ENCODE measurements at places on chromosomes 16 and 17.

DNA sequence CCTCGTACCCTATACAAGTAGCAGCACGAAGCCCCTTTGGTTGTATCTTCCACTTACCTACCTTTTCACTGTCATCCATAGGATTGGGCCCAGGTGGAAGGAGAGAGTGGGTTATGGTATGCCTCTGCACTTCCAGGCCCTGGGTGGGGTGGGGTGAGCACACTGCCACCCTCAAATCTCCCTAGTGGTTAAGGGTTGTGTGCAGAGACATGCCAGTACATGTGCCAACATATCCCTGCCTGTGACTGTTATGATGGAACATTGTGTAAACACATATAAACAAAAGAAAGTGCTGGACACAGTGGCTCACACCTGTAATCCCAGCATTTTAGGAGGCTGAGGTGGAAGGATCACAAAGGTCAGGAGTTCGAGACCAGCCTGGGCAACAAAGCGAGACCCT is 11.1 kb downstream of the HROB start:
- DNase-seq, result no peak

DNA sequence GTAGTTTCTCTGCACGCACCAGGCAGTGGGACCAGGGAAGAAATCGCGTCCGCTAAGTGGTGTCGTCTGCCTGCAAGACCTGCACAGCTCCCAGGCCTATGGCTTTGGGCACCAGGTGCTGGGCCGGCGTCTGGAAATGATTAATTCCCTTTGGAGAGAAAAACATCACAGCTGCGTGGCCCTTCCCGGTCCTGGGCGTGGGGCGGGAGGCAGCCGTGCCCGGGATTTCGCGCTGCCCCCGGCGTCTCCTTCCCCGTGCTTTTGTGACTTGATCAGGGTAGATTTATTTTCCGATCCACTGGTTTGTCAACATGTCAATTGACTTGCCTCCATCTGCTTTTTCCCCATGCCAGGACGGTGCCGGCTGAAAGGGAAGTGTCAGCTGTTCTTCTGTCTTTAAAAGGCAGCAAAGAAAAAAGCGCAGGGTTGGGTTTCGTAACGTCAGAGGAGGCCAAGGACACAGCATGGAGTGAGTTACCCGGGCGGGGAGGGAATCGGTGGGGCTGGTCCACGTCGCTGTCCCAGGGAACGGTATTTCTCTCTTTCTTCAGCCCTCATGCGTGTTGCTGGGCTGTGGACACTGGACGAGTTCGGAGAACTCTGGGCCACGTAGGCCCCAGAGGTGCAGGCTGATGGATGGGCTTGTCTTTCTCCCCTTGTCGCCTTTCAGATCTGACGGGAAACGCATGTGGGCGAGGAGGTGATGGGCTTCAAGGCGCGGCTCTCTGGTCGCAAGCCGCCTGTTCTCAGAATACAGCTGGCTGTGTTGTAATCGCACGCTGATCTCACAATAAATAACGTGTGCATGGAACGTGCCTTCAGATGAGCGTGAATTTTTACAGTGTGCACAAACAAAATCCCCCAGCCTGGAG is 188.1 kb upstream of the ZNF469 start:
- DNase-seq, result no peak

DNA sequence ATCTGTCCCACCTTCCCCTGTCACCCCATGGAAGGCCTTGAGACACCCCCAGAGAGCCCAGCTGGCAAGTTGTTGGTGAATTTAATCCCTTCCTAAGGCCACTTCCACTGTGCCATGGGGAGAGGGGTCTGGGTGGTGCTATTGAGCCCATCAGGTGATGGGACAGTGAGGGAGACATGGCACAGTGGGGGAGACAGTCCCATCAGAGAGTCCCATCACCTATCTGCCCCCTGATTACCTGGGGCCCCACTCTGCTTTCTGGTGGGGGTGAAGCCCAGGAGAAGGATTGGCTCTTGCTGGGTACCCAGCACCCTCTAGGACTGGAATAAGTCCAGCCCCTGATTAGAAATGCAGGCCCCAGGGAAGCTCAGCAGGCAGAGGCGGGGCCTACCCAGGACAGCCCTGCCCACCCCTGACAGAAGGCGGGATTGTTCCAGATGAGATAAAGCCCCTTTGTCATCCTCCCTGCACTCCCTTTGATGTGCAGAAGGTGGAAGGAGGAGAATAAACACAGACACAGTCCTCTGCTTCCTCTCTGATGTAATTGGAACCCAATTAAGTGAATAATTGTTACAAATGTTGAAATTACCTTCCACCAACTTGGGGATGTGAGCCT is 18.9 kb downstream of the TMEM132E start:
- no peak for DNase-seq

GRCh38 chr16:57539072-57539796 is 2.9 kb upstream of the CCDC102A start:
- no peak for DNase-seq

DNA sequence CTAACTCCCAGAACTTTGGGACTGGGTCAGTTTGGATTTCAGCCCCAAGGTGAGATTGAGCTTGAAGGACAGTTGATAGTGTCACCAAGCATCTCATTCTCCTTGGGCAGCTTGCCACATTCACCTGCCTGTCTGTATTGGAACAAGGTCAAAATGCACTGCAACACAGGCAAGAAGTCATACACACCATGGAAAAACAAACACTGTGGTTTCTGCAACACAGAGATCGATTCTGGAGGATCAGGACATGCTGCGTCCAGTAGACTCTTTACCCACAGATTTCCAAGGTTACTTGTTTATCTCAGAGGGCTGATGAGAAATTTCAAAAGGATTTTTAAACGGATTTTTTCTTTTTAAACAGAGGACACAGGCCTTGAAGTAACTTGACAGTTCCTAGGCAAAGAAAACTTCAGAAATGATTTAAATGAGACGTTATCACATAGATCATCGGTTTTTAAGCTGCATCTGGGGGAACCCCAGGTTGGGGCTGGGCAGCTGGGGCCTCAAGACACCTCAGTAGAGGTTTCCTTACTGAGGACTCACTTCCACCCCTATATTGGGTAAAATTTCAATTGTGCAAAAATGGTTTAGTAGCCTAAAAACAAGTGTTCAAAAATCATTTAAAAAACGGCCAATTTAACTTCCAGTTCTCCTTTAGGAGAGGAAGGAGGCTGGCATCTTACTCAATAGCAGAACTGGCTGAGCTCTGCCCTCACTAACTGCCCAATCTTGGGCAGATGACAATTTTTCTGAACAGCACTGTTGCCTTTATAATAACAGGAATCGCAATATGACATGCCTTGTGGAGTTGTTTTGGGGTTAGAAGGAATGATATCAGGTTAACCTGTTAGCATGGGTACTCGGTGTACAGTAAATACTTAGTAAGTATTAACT is 299.3 kb downstream of the XYLT1 start:
- DNase-seq, result no peak

- DNase-seq, result no peak
Observed at GRCh38 chr17:42296012-42296411, 7.7 kb downstream of the STAT5A start.

- no peak for DNase-seq
Observed at GRCh38 chr17:58006560-58006923, 504 bp downstream of the SRSF1 start.

GRCh38 chr17:67211742-67212141 is 33.3 kb downstream of the HELZ start:
- no peak for DNase-seq

DNA sequence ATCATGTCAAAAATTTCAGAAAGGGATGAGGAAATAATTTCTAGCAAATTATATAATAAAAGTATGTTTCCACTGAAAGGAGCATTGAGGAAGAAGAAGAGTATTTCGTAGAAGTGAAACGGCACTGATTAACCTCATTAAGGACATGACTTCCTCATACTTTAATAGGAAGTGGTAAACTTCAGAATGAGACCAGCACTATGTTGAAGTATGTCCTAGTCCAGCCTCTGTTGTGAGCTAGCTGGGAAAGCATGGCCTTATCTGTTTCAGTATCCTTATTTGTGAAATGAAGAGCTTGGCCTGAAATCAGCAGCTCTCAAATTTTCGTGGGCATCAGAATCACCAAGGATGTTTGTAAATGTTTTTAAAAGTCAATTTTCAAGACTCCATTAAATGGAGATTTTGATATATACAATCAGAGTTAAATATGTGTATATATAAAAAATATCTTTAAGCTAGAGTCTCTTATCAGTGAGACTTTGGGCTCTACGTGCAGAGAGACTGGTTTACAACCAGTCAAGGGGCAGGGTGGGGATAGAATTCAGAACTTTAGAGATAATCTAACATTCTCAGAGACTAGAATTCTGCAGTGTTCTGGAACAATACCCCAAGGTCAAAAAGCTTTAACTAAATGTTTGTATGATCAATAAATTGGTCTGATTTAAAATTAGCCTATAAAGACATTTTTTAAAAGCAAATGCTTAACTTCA is 365.4 kb downstream of the CDH13 start:
- no peak for DNase-seq

DNA sequence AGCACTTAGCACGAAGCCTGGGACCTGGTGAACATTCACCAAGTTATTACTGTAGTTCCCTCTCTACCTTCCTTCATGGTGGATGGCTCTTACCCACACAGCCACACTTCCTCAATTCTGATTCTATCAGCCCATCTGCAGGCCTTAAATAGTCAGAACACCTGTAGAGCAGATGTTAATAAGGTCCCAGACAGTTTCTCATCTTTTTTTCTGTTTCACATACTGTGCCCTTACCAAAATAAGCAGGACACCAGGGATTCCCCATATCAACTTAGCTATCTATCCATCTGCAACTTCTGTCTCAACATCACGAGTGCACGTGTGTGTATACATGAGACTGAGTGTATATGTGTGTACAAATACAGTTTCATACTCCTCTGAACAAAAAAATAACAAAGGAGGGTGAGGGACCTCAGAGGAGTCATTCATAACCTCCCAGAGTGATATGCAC is 2.8 kb downstream of the RECQL5 start:
- DNase-seq, result no peak

- no peak for DNase-seq
Observed at GRCh38 chr17:65677932-65678331, 116.5 kb upstream of the AXIN2 start.

DNA sequence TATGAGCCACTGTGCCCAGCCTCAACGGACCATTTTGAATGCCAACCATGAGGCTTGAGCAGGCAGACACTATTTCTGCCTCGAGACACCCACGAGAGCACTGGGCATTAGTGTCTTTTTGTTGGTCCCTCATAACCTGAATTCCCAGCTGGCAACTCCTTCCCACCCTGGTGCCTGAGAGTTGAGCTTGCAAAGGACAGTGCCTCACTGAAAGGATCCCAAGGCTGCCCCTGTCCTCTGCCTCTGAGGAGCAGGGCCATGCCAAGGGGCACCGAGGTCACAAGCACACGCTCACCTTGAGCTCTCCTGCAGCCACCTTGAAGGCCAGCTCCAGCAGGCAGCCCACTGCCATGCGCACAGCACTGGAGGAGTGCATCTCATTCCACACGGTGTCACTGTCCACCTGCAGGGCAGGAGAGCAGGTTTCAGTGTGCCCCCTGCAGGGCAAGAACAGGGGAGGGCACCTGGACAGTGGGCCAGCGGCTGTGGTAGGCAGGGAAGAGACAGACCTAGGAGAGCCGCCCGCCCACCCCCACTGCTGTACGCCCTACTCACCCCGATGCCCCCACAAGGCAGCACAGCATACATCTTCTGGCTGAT is 12.8 kb downstream of the G6PC3 start:
- no peak for DNase-seq

DNA sequence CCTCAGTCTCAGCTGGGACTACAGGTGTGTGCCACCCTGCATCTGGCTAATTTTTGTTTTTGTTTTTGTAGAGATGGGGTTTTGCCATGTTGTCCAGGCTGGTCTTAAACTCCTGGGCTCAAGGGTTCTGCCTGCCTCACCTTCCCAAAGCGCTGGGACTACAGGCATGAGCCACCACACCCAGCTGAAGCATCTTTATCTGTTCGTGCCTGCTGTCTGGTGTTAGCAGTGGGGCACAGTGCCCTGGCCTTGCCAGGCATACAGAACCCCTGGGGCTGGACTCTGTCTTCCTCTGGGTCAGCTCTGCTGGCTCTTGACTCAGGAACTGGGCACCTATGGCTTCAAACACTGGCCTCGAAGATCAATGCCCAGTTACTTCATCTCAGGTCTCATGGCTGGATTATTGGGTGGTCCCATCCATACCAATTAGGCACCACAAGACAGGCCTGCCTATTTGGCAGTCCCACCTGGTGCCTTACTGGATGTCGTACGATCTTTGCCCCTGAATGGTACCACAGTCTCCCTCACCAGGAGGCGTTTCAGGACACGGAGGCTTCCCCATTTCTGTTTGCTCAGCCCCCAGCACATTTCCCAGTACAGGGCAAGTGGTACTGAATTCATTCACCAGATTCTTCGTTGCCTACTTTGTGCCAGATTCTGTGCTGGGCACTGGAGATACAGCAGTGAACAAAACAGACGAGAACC is 99.3 kb downstream of the RAB11FIP4 start:
- no peak for DNase-seq

GRCh38 chr17:38960402-38960801 is 6.8 kb downstream of the FBXO47 start:
- DNase-seq, result no peak

DNA sequence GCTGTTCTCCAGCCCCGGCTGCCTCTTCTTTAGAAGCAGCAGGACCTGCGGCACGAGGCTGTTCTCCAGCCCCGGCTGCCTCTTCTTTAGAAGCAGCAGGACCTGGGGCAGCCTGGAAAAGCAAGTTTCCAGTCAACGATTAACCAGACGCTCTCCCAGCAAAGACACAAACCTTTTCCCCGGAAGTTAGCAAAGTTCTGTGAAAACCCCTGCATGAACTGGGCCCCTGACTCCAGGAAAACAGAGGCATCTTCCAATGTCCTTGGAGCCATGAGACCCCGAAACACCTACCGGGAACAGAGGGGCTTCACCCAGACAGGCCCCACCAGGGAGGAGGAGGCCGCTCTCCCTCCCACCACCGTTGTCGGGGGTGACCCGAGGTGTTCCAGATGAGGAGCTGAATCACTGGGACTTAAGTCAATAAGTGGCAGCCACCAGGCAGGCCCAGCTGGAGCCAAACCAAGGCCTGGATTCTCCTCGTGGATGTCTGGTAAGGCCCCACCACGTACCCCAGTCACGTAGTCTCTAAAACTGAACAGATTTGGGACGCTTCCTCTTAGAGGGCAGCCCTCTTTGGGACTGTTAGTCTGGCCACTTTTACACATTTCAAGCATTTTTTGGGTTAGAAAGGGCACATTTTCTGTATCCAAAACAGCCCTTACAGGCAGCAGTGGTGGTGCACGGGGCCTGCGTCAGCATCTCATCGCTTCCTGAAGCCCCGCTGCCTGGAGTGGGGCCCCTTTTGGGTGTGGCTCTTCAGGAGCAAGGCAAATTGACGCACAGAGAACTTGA is at the start of gene RPH3AL:
TSS of gene RPH3AL (minus strand) at position 387 of the 792 bp plus-strand sequence. CDS start 25,264 bp downstream, outside the sequence.
- no peak for DNase-seq

DNA sequence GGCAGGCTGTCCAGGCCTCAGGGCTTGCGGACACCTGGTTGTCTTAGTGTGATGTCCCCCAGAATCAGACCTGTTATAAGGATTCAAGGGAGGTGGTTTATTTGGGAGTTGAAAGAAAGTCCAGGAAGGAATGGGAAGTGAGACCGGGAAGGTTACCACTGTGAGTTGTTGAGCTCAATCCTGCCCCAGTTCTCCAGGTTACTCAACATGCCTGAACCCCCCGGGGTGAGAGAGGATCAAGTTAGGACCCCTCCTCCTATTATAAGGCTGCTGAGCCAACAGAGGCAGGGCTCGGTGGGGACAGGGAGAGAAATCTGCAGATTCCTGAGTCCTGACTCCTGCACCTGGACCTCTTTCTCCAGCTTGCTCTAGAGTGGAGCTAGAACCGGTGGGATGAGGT is 86.4 kb downstream of the MRM1 start:
- DNase-seq, result no peak

GRCh38 chr17:28071891-28072606 is 29.6 kb downstream of the NLK start:
- DNase-seq, result no peak

- no peak for DNase-seq
Observed at GRCh38 chr16:10314811-10315210, 71.0 kb upstream of the ATF7IP2 start.

- DNase-seq, result no peak
Observed at GRCh38 chr17:40281663-40282062, 6.0 kb upstream of the CDC6 start.

Data from LNCaP clone FGC (cell line).